ENCODE measurements at places on chromosomes 5 and 9. TPM values are rescaled to one million over a fixed set of nuclear protein-coding genes. Genes with fewer than 3 reads are reported as not detected.

Gene AGXT2
- not detected for total RNA-seq

Gene CENPK
- total RNA-seq = 72.0 TPM

GRCh38 chr5:10624206-10624605 is 60.3 kb downstream of the ANKRD33B start:
- ATAC-seq = no peak

- ATAC-seq = no peak
These were observed 4.6 kb downstream of the C1QTNF3 start for GRCh38 chr5:34038390-34038789.

- ATAC-seq = no peak
These were observed 221.1 kb downstream of the CDK5RAP2 start for GRCh38 chr9:120358877-120359276.

DNA sequence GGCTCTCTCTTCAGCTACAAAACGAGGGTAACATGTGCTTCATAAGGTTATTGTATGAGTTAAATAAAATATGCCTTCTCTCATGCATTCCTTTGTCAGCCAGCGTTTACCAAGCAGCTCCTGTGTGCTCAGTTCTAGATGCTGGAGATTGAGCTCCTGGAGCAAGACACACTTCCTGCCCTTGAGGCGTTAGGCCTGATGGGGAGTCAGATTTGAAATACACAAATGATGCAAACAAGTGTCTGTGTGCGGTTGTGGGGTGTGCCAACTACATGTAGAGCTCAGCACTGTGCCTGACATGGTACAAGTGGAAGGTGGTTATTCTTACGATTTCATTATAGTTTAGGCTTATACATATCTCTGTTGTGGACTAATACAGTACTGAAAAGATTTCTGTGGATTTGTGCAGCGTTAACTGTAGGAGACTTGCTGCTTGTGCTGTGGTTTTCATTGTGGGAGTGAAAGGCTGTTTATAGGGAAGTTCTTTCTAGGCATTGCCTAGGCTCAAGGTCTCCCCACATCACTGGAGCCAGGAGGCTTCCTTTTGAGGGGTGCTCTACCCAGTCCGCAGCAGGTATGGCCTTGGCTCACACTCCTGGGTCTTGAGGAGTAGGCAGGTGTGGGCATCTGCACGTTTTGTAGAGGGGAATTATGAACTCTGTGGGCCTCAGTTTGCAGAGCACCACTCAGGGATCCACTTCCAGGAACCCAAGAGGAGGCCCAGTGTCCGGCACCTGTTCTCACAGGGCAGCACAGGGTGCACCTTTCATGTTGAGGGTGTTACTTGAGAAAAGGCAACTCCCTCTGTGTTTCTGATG is 39.8 kb upstream of the ANGPTL2 start:
- peak; percentile 89 for ATAC-seq

All from activated T-helper 17 cell treated with anti-CD3 and anti-CD28 coated beads, Interleukin-2, amount 50 U/mL, for 72 hours (primary cell).